Urothelium cell line (cell line): ENCODE measurements at places on chromosomes 7 and 10.

- peak; percentile 55 for DNase-seq
These were observed 87.2 kb upstream of the AGK start for GRCh38 chr7:141463986-141464385.

DNA sequence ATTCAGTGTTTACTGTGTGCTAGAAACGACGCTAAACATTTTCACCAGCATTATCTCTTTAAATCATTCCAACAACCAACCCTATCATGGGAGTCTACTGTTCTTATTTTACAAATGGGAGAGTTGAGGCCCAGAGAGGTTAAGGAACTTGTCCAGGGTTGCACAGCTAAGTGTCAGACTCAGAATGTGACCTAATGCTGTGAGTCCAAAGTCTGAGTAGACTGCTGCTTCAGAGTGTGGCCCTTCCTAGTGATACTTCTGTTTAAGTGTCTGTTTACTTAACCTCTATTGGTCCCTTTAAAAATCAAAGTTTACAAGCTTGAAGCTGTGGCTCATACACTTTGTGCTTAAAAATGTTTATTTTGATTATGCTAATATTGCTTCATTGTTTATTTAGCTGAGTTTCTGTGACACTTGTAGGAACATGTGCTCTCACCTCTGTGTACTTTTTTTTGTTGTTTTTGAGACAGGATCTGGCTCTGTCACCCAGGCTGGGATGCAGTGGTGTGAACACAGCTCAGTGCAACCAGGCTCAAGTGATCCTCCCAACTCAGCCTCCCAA lies 84.4 kb upstream of the SYPL1 start:
- no peak for DNase-seq

DNA sequence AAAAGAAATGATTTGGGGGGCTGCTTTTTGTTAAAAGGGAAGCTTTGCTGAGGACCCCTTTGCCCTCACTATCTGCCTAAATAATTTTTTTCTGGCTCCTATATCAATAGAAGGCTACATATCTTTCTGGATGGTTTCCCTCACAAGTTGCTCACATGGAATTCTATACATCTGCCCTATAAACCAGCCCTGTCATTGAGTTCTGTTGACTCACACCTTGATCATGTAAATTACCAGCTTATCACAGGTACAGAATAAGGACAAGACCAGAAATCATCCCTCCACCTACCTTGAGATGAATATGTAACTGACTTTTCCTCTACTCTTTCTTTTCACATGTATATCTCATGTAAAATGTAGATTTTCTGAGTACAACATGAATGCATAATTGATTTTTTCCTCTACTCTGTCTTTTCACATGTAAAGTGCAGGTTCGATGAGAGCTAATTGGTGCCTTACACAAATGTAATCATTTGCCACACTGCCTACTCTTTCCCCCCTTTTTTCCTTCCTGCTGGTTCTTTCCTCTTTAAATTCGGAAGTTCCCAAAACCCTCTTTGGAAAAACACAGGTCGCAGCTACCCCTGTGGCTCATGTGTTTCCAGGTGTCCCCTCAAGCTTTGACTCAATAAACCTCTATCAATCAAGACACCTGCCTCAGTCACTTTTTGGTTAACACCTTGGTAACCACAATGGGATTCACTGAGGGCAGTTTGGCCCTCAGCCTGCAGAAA lies 12.5 kb downstream of the CYP3A43 start:
- no peak for DNase-seq

GRCh38 chr7:16774986-16775385 lies 21.4 kb downstream of the TSPAN13 start:
- DNase-seq = no peak
